ENCODE measurements at places on chromosomes 5 and 9.

- DNase-seq = no peak
Measured at GRCh38 chr5:79602889-79603288, 9.4 kb upstream of the TENT2 start.

DNA sequence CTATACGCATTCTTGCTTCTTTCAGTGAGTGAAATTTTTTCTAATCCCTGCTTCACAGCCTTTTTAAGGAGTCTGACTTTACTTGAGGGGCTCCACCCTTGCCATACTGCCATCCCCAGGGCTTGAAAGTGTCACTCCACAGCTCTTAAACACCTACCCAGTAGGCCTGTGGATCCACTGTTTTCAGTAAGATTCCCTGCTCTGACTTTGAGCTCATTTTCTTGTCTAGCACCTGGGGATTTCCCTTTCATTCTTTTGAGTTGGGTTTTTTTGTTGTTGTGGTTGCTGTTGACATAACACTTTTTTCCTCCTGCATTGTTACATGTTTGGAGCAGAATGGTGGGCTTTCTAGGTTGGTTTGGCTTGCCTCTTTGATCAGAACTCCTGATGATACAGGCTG, 23.6 kb downstream of the SREK1IP1 start:
- no peak for DNase-seq

- no peak for DNase-seq
Measured at GRCh38 chr5:151182976-151183375, 25.4 kb upstream of the ANXA6 start.

- no peak for DNase-seq
Measured at GRCh38 chr9:30722065-30722464, 1662.4 kb upstream of the ACO1 start.

DNA sequence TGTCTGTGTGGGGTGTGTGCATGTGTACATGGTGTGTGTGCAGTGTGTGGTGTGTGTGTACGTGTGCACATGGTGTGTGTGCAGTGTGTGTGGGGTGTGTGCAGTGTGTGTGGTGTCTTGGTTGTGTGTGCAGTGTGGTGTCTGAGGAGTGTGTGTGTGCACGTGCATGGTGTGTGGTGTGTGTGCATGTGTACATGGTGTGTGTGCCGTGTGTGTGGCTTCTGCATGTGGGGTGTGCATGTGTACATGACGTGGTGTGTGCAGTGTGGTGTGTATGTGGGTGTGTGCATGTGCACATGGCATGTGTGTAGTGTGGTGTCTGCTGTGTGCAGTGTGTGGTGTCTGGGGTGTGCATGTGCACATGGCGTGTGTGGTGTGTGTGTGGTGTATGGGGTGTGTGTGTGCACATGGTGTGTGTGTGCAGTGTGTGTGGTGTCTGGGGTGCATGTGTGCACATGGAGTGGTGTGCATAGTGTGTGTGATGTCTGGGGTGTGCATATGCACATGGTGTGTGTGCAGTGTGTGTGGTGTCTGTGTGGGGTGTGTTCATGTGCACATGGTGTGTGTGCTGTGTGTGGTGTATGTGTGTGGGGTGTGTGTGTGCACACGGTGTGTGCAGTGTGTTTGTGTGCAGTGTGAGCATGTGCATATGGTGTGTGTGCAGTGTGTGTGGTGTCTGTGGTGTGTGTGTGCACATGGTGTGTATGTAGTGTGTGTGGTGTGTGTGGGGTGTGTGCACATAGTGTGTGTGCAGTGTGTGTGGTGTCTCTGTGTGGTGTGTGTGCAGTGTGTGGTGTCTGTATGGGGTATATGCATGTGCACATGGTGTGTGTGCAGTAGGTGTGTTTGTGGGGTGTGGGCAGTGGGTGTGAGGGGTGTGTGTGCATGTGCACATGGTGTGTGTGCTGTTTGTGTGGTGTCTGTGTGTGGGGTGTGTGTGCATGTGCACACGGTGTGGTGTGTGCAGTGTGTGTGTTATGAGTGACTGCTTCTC, 40.6 kb upstream of the ZNG1F start:
- DNase-seq = no peak

DNA sequence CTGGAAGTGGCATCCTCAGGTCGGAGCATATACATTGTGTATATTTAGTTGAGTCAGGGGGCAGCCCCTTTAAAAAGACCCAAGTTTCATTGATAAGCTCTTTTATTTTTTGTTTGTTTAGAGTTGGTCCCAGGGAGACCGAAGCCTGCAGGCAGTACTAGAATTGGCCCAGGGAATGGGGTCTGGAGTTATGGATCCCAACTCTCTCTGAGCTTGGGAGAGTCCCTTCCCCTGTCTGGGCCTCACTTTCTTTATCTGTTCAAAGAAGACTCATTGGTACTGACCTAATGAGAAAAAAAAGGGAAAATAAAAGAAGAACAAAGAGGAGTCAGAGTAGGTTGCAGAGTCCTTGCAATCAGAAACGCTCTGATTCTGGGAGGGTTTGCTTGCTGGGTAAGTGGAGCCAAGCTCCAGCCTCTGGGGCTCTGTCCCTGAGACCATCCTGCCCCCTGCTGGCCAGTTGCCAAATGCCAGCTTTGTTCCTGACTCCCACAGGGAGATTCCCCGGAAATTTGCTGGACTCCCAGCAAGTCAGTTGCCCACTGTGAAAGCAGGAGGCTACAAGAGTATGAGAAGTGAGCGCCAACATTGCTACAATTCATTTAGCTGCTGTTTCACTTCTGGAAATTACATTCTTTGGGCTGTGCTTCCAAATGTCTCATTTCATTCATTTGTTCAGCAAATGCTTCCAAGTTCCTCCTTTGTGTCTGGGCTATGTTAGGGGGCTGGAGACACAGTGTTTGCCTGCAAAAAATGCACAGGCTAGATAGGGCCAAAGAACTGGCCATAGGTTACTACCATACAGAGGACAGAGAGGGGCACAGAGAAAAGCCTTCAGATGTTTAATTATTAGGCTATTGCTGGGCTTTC, 156.2 kb downstream of the MELK start:
- peak; percentile 40 for DNase-seq

DNA sequence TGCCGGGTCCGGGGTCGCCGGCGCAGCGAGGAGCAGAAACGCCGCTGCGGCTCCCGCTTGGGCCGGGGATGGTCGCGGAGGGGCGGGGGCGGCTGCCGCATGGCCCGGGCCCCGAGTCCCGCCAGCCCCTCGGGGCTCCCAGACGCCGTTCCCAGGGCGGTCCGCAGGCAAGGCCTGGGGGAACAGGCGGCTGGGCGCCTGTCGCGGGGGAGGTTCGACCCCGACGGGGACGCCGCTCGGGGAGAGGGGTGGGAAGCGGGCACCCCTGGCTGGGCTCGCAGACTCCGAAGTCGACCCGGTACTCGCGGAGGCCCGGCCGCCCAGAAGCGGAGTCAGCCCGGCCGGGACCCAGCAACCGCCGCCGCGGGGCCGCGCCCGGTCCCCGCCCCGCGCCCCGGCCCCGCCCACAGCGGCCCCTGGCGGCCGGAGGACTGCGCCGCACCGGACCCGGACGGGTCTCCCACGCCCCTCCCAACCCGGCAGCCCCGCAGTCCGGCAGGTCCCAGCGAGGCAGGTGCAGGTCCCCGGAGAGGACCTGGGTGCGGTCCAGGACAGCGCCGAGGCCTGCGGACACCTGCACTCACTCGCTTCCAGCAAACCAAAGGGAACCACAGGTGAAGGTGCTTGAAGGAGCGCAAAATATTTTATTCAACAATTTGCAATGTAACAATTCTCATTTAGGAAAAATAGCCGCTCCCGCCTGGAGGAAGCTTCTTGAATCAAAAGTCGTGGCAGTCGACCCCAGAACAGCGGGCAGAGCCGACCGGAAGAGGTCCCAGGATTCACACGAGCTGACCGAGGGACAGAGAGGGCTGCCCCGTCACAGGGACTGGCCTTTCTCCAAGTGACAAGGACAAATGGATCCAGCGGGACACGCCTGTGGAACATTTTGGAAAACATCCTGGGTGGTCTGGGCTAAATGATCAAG, at the start of gene INPP5E:
TSS of gene INPP5E (minus strand) at position 365 of the 928 bp plus-strand sequence. CDS start 426 bp downstream, outside the sequence.
- DNase-seq = no peak

- DNase-seq = no peak
Measured at GRCh38 chr5:39808656-39809055, 383.9 kb upstream of the DAB2 start.

DNA sequence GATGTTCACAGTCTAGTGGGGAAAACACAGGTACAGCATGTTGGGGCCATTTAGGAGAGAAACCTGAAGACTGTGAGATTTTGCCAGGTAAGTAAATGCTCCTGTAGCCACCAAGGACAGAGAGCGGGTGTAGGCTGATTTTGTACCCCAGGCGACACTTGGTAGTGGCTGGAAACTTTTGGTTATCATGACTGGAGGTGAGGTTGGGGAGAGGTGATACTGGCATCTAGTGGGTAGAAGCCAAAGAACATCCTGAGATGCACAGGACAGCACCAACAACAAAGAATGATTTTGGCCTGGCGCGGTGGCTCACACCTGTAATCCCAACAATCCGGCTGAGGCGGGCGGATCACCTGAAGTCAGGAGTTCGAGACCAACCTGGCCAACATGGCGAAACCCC, 38.8 kb upstream of the PWWP2A start:
- no peak for DNase-seq

DNA sequence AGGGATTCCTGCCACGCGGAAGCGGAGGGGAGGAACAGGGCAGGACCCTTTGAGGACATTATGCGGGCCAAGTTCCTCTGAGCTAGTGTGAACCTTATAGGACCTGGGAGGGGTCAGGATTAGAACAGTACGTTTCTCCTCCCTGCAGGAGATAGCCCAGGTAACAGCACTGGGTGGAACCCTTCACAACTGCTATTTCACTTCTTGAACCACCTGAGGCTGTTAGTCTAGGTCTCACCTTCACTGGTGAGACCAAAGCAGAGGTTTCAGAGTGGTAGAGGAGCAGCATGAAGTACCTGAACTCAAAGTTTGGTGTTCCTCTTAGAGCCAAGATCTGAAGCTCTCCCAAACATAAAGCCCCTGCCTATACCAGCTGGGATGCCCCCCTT, 832 bp downstream of the EIF4EBP3 start:
- DNase-seq = no peak
